ENCODE measurements at places on chromosomes 3 and 15.

DNA sequence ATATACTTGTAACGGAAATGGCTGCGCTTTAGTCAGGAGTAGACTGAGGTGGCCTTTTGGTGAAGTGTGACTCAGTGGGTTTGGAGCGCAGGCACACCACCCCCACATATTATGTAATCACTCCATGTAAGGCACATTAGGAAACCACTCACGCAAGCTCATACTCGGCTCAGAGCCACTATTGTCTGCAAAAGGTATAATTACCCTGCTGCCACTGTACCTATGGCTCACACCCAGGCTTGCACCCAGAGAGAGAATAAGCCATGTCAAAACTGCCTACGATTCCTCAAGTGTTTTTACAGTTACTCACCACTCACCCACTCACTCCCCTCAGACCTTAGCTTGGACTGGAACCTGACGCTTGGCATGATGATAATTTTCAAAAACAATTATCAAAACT is 611.9 kb upstream of the CCDC54 start:
- no peak for DNase-seq

GRCh38 chr3:99315896-99316295 is 322.5 kb upstream of the COL8A1 start:
- no peak for DNase-seq

DNA sequence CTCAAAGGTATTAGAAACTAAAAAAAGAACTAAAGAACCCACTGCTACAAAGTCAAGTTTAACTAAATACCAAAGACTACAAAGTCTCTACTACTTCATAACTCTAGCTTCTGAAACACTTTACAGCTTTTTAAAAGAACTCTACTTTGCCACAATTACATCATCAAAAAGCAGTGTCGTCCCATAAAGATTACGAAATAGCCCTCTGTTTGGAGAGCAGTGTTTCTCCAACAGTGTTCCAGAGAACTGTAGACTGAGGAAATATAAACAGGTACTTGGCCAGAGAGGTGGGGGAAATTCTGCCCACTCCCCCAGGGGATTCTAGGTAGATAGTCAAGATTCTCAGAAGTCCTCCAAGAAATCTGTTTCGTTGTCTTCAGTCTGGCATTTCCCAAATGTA is 225.6 kb downstream of the PDZRN3 start:
- DNase-seq = no peak

DNA sequence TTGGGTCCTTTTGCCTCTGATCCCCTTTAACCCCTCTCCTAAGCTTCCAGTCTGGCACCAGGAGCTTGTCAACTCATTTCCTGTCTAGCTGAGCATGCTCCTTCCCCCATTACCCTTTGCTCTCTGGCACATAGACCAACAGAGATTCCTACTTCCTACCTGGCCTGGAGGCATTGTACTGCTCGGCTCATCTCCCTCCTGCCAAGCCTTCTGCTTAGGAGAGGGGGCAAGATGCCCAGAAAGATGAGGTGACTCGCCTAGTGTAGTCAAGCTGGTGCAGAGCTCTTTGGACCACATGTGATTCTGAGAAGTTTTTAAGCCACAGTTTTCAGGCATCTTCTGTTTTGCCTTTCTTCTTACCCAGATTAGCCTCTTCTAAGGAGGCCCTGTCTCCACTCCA is 95.4 kb downstream of the ZNF621 start:
- no peak for DNase-seq

DNA sequence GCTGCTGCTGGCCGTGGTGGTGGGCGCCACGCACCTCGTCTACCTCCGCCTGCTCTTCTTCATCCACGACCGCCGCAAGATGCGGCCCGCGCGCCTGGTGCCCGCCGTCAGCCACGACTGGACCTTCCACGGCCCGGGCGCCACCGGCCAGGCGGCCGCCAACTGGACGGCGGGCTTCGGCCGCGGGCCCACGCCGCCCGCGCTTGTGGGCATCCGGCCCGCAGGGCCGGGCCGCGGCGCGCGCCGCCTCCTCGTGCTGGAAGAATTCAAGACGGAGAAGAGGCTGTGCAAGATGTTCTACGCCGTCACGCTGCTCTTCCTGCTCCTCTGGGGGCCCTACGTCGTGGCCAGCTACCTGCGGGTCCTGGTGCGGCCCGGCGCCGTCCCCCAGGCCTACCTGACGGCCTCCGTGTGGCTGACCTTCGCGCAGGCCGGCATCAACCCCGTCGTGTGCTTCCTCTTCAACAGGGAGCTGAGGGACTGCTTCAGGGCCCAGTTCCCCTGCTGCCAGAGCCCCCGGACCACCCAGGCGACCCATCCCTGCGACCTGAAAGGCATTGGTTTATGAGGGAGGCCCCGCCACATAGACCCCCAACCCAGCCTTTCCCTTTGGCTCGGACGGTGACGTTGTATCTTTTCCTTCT is 1.1 kb downstream of the GPR27 start:
- DNase-seq = no peak

GRCh38 chr3:86381247-86381646 is 609.7 kb downstream of the VGLL3 start:
- DNase-seq = no peak

DNA sequence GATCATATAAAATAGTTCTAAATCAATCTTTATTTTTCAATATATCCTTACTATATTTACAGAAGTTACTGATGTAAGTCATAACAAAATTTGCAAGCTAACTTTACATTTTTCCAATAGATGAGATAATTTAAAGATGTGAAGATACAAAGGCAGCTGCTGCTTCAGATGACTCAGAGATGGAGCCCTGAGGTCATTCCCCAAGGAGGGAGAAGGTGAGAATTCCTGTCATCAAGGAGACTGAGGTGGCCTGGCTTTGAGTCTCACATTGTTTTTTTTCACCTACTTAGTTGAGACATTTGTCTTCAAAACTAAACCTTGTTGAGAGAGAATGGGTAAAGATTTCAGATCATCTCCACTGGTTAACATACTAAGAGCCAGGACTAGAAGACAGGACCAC is 3.9 kb upstream of the SAMD7 start:
- no peak for DNase-seq

- no peak for DNase-seq
Measured at GRCh38 chr3:107366766-107367165, 10.5 kb upstream of the CCDC54 start.

DNA sequence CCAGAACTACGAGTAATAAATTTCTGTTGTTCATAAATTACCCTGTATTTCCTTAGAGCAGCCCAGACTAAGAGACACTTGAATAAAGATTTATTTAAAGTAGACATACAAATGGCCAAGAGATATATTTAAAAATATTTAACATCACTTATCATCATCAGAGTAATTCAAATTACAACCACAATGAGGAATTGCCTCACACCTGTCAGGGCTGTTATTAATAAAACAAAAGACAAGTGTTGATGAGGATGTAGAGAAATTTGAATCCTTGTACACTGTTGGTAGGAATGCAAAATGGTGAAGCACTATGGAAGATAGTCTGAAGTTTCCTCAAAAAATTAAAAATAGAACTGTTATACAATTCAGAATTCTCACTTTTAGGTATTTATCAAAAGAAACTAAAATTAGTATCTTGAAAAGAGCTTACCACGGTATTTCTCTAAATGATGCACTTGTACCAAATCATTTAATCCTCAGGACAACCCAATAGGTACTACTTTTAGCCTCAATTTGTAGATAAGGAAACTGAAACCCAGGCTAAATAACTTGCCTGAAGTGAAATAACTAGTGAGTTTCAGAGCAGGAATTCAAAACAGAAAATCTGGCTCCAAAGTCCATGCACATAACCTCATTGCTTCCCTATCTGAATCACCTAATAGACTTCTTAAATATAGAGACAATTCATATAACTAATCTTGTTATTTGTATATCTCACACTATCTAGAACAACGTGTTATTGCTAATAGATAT is 69.4 kb downstream of the ZBTB20 start:
- DNase-seq = no peak

- DNase-seq = no peak
Measured at GRCh38 chr15:49185473-49185872, 15.4 kb downstream of the GALK2 start.
